NK-92 treated with Interleukin-12 subunit alpha and Interleukin-12 subunit beta, amount 100 ng/mL, for 24 hours (cell line): ENCODE measurements at places on chromosomes 2 and 18.

DNA sequence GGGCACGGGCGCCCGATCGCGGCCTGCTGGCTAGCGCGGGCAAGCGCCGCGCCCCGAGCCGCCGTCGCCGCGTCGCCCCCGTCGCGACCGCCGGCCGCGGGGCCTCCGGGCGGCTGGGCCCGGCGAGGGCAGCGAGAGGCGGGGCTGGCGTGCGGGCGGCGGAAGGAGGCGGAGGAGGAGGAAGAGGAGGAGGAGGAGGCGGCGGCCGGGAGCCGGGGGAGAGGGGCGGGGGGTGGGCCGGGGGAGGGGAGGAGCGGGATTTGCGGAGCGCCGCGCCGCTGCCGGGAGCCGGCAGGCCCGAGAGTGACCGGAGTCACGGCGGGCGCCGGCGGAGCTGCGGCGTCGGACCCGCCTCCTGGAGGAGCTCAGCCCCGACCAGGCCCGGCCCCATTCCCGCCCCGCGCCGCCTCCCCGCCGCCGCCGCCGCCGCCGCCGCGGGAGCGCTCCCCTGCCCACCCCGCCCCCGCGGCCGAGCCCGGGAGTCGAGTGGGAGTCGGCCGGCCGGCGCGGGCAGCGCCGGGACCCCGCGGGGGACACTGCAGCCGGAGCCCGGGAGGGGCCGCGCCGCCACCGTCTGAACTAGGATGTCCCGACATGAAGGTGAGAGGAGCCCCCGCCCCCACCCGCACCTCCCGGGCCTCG, at the start of gene KCMF1:
Gene KCMF1 (plus strand): TSS at position 294 of the 642 bp plus-strand sequence. CDS start 291 bp downstream, at position 585.
- peak; percentile 75 for DNase-seq

DNA sequence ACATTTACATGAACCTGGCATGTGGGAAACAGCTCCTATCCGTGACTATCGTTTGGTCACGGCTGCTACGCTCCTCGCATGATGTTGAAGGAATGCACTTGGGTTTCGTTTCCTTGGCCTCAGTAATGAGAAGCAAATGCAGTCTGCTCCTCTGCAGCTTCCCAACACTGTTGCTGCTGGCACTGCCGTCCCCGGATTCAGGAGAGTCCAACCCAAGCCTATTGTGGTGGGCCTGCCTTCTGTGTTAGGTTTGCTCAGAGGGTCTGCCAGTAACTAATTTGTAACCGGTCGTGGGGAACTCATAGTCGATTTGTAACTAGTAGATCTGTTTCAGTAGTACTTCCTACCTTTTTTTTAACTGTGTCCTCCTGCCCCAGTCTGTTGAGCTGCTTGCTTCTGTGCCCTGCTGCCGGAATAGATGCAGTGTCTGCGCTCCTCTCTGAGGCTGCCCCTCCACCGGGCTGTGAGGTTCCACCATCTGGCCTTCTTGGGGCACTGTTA, 58.4 kb downstream of the WDSUB1 start:
- DNase-seq, result no peak

GRCh38 chr2:197516393-197516761, 511 bp downstream of the MOB4 start:
- no peak for DNase-seq

GRCh38 chr18:22932885-22933205, 283 bp upstream of the RBBP8 start:
- DNase-seq, result no peak

- no peak for DNase-seq
These were observed 20.9 kb upstream of the SLC35F5 start for GRCh38 chr2:113777371-113777770.

- DNase-seq, result no peak
These were observed 90.5 kb upstream of the ITGA4 start for GRCh38 chr2:181366675-181367175.

GRCh38 chr2:214361116-214361515, 49.7 kb upstream of the VWC2L start:
- DNase-seq, result no peak

DNA sequence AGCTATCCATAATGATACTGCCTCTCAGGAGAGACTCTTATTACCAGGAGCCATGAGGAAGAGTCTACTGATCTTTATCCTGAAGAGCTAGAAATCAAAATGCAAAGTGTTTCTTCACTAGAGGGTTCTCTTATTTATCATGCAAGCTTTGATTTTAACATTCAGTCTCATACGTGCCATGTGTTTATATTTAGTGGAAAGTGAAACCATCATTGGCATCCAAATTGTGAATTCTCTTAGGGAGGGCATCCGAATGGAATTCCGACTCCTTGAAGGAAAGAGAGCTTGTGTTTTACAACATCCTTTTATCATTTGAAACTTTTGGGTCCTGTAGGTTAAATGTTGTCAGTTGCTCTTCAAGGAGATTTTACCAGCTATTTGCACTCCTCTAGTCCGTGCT, 170.4 kb upstream of the SESTD1 start:
- no peak for DNase-seq

GRCh38 chr18:9325716-9326115, 8.9 kb upstream of the TWSG1 start:
- no peak for DNase-seq

DNA sequence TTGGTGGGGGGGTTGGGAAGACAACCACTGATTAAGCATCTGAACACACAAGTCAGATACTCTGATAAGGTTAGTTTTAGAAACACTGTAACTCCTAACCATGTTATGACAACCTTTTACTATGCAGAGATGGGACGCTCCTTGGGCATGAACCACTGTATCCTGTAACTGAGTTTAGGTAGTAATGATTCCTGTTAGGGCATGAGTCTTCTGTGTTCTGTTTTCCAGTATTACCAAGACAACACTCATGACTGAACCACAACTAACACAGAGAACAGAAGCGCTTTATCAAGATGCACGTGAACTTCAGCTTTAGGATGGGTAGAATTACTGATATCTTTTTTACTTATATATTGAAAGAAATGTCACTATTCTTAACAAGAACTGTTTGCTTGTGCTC, 14.1 kb upstream of the CREB1 start:
- DNase-seq, result no peak

DNA sequence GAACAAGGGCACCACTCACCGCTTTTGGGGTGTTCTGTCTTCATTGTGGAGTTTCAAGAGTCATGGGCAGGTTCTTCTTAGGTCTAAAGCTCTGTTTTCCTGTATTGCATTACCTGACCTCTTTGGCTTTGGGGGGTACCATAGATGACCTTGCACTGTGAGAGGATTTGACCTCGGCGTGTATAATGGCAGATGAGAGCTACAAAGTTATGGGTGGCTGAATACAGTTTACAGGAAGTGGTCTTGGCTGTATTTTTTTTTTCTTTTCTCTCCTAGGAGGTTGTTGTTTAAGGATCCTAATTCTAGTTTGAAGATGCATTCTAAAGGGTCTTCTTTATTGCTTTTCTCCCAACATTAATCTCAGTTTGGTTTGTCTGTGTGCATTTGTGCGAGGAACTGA, 11.5 kb downstream of the GAL3ST2 start:
- DNase-seq, result no peak

- DNase-seq, result no peak
These were observed 188.0 kb downstream of the CDH7 start for GRCh38 chr18:65938592-65939372.

DNA sequence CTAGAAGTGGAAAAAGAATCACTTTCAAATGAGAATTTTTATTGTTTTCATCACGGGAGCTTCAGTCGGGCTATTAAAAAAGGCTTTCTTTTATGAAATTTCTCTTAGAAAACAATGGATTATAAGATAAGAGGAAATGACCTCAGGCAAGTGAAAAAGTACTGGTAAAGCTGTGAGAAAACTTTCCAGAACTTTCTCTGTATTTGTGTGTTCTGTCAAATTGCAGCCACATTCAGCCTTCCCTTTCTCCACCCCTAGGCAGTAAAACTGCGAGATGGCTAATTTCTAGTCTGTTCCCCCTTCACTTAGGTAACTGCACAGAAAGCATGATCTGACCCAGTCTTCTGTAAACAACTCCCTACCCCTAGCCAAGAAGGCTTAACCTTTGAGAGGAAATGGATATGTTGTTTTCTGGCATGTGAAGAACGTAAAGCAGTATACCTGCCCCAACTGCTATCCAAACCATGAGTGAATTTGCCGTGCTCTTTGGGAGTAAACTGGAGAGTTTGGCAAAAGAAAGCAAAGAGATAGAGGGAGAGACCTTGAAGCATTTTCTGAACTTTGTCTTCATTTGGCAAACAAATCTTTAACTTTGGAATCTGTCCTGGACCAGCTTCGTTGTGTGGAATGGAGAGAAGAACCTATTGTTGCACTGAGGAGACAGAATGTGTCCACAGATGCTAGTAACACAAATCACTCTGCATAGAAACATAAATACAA, 105.4 kb downstream of the ETAA1 start:
- DNase-seq, result no peak

- no peak for DNase-seq
These were observed 6.9 kb upstream of the MAP4K4 start for GRCh38 chr2:101690547-101691152.

- DNase-seq, result no peak
These were observed 420.3 kb upstream of the CHAC2 start for GRCh38 chr2:53347269-53347668.

DNA sequence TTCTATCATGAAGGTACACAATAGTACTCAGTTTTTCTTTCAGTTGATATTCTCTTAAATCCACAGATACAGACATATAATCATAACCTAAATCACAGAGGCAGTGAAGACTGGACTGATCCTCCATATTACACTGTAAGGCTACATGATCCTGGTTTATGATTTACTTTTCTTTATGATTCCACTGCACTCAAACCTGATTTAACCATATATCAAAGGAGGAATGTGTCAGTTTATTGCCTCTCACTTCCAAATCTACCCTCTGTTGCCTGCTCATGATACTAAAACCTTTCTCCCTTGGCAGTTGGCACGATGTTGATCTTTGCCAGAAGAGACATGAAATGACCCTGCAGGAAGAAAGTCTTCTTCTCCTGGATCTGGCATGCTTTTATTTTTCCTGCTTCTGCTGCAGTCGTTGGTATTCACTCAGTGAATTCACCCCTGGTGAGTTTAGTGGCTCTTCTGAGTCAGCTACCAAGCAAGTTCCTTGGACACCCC, 426.4 kb downstream of the MBD2 start:
- DNase-seq, result no peak

DNA sequence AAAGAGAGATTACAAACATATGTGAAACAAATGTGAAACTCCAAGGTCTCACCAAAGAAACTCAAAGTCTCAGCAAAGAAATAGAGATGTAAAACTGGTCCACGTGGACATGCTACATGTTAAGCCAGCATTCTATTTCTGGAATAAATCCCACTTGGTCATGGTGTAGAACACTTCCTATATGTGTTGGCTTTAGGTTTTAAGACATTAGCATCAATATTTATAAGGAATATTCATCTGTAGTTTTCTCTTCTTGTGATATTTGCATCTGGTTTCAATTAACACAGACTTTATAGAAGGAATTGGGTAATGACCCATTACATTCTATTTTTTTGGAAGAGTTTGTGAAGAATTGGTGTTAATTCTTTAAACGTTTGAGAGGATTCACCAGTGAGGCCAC, 133.1 kb downstream of the COPS8 start:
- DNase-seq, result no peak

GRCh38 chr2:43326101-43326825, 99.9 kb upstream of the ZFP36L2 start:
- no peak for DNase-seq

DNA sequence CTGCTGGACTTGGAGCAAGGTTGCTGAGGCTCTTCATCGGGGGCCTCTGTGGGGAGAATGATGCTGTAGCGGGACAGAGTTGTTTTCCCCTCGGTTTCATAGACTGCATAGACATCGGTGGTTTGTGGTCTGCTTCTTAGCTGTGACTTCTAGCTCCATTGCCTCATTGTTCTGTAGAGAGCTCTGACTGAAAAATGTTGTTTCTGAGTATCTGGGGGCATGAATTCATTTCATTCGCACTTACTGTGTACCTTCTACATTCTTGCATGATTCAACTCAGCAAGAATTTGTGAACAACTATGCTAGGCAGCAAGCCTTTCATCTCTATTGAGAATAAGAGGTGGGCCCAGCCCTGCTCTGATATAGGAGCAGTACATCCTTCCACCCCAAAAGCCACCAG, 406.8 kb downstream of the NBAS start:
- DNase-seq, result no peak

DNA sequence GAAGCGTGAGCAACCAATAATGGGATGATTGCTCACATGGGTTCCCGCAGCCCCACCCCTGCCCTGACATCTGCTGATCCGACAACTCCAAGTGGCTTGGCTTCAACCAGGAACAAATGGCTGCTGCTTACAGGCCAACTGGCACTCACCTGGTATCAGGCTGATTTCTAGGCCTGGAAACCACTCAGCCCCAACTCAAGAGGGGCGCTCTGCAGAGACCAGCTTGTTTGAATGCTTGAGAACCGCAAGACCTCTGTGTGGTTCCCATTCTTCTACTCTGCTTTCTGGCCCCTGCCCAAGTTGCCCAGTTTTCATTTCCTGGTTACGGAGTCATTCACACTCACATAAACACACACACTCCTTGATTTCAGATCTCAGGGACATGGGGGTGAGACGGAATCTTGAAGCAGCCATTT, 52.0 kb downstream of the TNP1 start:
- no peak for DNase-seq

GRCh38 chr2:190205657-190206056, 114.0 kb downstream of the HIBCH start:
- DNase-seq, result no peak

GRCh38 chr2:670637-671036, 6.6 kb downstream of the TMEM18 start:
- DNase-seq, result no peak

GRCh38 chr18:24086082-24086481, 52.8 kb upstream of the CABYR start:
- no peak for DNase-seq

GRCh38 chr2:1306014-1306686, 107.1 kb upstream of the TPO start:
- DNase-seq, result no peak

GRCh38 chr2:7972670-7973069, 709.2 kb upstream of the ID2 start:
- no peak for DNase-seq

DNA sequence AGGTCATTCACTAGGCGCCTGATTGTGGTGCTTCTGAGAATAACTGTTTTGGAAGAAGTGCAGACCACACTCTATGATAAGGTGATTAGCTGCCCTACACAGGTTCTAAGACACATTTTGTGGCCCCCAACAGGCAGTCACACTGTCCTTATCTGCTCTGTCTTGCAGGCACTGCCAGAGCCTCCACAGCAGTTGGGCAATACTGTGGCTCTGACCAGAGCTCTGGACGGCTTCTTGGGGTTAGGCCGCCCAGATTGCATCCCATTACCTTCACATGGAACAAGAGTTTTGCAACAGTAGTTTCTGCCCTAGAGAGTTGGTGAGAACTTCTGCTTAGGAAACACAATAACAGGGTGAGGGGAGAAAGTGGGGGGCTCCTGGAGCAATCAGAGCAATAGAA, 22.7 kb downstream of the RUFY4 start:
- no peak for DNase-seq

GRCh38 chr2:119352357-119352756, 14.3 kb downstream of the C2orf76 start:
- no peak for DNase-seq

GRCh38 chr2:165876712-165877111, 76.9 kb downstream of the TTC21B start:
- DNase-seq, result no peak
